Stimulated activated CD8-positive, alpha-beta memory T cell treated with anti-CD3 and anti-CD28 coated beads, Interleukin-7, amount 100 ng/mL, for 24 hours (primary cell): ENCODE measurements at places on chromosomes 6 and 20.
A peak's percentile ranks its signal among the peaks of the same experiment; 100 is the strongest.

DNA sequence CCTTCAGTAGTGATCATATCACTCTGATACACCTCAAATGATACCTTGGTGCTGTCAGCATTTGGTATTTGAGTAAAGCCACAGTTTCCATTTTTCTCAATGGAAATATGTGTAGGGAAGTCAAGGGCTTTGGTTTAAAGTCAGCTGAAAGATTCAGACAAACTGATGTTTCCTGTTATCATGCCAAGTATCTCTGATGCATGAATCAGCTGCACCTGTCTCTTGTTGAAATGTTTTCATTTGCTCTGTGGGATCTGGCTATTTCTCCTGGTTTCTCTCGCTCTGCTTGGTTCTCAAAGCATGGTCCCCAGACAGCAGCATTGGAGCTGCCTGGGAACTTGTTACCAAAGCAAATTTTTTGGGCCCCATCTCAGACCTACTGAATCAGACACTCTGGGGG, 23.5 kb downstream of the ZFP64 start:
- no peak for DNase-seq

- no peak for DNase-seq
Measured at GRCh38 chr20:44491635-44492395, 16.1 kb downstream of the TTPAL start.

DNA sequence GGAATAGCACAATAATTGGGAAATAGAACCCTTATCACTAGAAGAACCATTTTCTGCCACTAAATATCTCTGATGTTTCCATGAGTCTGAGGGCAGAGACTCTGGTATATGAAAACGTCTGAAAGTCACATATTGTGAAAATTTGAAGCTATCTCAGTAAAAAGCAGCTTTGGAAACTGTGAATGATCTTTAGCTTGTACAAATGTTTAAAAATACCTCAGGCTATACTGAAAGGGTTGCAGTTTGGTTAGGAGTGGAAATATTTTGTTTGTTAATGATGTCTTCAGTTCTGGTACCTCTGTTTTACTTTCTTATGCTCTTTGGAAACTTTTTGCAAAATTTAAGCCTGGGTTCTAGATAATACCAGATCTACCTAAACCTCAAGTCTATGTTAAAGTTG, 135.0 kb downstream of the SLC16A10 start:
- no peak for DNase-seq

DNA sequence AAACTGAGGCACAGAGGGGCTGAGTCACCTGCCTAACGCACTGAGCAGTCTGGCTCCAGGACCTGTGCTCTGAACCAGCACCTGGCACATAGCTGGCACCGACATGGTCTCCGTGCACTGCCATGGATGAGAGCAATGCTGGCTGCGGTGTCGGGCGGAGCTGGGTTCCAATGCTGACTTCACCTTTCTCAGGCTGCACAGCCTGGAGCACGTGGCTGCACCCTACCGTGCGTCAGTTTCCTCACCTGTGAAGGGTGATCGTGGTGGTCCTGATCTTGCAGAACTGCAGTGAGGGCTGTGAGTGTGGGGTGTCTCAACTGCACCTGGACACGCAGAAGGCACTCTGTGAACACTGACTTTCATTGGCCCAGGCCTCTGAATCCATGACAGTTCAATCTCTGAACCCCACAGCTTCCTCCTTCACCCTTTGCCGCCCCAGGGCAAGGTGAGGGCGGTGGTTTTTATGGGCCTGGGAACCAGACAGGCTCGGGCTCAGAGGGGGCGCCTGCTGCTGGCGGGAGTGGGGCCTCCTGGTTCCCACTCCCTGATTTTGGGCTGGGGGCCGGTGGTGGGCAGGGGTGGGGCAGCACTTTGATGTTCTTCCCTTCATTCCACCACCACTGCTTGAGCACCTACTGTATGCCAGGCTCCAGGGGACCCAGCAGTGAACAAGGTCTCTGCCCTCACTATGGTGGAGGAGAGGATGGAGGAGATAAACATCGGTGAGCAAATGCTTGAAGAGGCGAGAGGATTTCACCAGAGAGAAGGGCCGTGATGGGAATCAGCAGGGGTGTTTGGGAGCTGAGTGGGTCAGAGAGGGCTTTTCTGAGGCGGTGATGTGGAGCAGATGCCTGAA, 102.9 kb downstream of the CEBPB start:
- DNase-seq: no peak

- no peak for DNase-seq
Measured at GRCh38 chr6:130129762-130130246, 92.9 kb downstream of the SAMD3 start.

DNA sequence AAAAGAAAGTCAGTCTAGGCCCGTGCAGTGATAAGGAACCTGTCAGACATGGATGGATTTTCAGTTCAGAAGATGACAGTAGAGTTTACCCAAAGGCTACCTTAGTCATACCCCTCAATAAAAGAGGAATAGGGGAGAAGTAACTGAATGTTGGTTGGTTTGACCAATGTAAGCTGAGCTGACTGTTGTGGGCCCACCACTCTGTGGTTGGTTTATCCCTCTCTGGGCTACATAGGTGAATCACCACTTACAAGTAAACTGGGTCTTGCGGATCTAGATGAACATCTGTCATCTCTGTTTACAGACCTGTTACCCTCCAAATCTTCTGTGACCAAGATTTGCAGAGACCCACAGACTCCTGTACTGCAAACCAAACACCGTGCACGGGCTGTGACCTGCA, 37.2 kb upstream of the MYLK2 start:
- no peak for DNase-seq

DNA sequence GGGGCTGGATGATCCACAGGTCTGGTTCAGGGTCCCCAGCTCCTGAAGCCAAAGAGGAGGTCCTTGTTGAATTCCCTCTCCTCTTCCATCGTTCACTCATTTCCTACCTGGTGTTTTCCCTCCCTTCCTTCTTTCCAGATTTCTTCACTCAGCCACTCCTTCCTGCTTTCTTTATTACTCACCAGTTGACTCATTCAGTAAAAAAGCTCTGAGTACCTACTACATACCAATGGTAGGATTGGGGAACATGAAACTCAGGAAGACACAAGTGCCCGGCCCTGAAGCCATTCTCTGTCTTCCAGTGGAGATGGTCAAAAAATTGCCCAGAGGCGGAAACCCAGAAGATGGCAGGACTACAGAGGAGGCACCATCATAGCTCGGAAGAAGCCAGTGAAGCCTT, 11.9 kb upstream of the NSFL1C start:
- no peak for DNase-seq

GRCh38 chr6:29758761-29759160, 35.5 kb downstream of the HLA-F start:
- DNase-seq: no peak

DNA sequence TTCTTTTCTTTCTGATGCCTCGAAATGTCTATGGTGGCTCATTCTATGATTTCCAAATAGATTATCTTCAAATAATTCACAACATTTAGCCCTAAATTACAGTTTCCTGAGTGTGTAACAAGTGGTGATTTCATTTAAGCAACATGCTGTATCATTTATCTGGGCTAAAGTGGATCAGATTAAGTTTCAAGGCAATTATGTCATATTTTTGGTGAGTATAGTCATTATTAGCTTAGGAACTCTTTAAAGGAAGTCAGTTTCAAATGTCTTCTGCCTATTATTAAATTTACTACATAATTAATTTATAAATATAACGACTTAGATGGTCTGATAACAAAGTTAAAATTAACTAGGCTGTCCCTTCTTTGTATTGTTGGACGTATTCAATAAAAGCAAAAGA, 847.9 kb upstream of the FLRT3 start:
- no peak for DNase-seq

DNA sequence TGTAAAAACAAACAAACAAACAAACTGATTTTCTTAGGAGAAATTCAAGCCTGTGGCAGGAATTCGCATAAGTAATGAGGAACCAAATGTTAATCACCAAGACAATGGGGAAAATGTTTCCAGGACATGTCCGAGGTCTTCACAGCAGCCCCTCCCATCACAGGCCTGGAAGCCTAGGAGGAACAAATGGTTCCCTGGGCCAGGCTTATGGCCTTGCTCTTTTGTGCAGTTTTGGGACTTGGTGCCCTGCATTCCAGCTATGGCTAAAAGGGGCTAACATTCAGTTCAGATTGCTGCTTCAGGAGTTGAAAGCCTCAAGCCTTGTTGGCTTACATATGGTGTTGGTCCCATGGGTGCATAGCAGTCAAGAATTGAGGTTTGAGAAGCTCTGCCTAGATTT, 1372.7 kb upstream of the CITED2 start:
- DNase-seq: no peak

DNA sequence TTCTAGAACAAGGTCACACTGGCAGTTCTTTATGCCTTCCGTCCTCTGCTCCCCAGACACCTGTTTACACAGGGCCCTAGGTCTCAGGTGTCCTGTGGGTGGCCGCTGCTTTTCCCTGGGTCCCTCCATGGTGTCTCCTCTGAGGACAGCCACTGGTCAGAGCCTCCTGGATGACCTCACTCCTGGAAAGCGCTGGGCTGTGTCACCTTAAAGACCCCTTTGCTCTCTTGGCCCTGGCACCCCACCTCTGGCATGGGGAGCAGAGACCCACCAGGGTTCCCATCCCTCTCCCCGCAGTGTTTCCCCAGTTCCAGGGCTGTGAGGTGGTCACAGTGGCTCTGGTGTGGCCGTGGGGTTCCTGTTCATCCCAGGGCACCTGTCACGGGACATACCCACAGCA, 33.9 kb downstream of the NTSR1 start:
- no peak for DNase-seq

DNA sequence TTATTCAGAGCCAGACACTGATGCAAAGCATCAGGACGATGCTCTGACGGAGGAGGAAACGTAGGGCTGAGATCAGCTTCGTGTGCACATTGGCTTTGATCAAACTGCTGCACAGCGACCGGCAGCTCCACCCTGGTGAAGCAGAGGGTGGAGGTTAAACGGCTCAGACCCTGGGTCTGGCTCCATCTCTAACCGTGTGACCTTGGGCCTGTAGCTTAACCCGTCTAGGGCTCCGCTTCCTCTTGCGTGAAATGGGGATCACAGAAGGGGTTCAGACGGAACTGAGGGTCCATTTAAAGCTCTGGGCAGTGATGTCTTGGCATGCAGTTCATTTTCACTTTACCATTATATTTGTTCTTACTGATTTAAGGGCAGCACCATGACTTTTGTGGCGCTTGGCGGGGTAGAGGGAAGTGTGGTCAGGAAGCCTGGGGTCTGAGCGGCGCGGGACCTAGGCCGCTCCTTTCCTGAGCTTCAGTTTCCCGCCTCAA, 644 bp downstream of the RBL1 start:
- no peak for DNase-seq

- DNase-seq: no peak
Measured at GRCh38 chr20:37905671-37906613, 3.0 kb downstream of the VSTM2L start.

GRCh38 chr6:34575326-34575725, 19.2 kb upstream of the SPDEF start:
- DNase-seq: no peak

DNA sequence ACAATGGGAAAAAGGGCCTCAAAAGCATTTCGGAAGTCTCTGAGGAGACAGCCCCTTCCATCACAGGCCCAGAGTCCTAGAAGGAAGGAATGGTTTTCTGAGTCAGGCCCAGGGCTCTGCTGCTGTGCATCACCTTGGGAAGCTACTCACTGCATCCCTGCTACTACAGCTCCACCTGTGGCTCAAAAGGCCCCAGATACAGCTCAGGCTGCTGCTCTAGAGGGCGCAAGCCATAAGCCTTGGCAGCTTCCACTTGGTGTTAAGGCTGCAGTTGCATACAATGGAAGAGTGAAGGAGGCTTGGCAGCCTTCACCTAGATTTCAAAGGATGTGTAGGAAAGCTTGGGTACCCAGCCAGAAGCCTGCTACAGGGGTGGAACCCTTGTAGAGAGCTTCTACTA, 54.8 kb downstream of the MEI4 start:
- no peak for DNase-seq

- DNase-seq: peak; percentile 40
Measured at GRCh38 chr20:57092112-57092899, 174.1 kb downstream of the BMP7 start.

GRCh38 chr6:44580901-44581300, 193.4 kb downstream of the CDC5L start:
- DNase-seq: no peak

DNA sequence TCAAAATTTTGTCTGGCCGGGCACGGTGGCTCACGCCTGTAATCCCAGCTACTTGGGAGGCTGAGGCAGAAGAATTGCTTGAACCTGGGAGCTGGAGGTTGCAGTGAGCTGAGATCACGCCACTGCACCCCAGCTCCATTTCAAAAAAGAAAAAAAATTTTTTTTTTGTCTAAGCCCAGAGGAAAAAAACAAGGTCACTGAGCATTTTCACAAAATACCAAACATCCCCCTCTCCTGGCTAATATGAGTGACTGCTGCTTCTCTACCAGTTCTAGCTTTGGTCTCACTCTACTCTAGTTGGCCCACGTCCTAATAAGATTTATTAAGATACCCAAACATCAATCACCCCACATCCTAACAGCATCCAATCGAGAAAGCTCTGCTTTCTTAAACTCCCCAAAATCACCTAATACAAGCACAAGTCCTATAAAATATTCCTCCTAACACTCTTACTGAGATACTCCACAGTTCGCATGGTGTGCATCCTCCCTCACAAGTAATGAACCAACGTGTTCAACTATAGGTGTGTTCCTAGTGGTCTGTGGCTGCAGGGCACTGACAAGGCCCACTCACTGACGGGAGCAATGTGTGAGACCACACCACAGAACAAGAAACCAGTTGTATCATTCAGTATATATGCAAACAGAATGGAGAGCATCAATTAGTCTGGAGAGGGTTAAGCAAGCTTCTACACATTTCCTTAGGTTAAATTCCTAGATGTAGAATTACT, 64.2 kb downstream of the FKBP5 start:
- DNase-seq: no peak

DNA sequence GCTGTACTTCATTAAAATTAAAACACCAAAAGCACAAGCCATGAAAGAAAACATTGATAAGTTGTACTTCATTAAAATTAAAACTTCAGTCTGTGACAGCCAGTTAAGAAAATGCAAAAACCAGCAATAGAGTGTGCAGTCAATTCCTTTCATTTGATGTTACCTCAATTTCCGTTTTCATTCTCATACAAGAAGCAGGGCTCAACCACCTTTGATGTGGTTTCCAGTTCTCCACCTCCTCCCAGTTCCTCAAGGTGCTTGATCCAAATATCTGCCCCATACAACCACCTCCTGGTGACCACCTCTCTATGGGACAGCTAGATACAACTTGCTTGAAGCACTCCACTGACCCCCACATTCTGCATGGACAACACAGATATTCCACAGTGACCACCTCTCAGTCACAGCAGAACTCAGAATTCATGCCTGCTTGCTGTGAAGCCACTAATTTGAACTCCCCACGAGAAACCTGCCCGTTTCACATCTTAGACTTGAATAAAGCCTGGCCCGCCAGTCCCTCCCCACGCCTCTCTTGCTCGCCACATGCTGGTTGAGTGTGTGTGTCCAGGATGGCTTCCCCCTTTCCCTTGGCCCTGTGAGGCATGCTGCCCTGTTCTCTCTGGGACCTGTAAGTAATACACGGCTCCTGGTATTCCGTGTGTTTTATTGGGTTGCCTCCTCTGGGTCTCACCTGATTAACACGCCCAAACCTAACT, 66.1 kb downstream of the FAM50B start:
- DNase-seq: no peak
